ENCODE measurements at places on chromosomes 6 and 20.

- no peak for DNase-seq
Measured at GRCh38 chr20:38307371-38308046, 3.6 kb downstream of the BPI start.

GRCh38 chr6:98039904-98040607 lies 757.0 kb upstream of the MMS22L start:
- DNase-seq, result no peak

DNA sequence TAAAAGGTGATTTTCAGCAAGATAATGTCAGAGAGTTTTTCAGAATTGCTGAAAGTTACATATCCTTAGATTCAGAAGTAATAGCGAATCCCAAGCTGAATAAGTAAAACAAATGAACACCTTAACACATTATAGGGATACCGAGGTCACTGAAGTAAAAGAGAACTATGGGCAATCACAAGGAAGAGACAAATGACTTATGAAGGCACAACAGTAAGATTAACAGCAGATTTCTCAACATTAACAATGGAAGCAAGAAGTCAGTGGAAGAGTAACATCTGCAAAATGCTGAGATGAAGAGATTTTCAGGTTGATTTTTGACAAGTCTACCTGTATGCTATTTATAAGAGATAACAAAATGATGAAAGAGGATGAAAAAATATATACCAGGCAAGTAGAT lies 86.1 kb upstream of the EZR start:
- DNase-seq, result no peak

- no peak for DNase-seq
Measured at GRCh38 chr6:153980171-153980570, 58.9 kb upstream of the OPRM1 start.

GRCh38 chr6:89873721-89874120 lies 20.5 kb upstream of the GJA10 start:
- DNase-seq, result no peak

DNA sequence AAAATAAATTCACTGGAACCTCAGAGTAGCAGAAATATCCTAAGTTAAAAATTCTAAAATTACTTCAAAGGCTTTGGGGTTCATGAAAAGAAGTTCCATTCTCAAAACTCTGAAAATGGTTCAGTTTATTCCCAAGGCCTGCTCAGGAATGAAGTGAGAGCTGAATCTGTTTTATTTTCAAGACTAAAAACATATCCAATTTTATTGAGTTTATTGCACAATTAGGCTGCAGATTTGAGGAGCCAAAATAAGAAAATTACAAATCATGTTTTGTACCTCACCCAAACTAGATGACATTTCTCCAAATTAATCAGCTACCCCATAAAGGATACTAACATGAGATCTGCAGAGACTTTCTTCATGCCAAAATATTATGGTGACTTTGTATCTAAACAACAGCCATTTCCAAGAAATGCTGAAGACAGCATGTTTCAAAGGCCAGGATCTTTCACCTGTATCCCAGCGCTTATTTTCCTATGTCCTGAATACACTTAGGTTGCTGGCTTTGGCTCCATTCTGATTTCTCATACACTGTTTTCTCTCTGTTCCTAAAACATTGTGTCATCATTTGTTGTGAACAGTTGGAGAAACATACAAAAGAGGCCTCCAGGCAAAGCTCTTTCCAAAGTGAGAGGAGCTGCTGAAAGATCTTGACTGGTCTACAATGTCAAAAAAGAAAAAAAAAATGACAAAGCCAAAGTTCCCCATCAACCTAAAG lies 85.7 kb upstream of the F13A1 start:
- no peak for DNase-seq

GRCh38 chr6:29728875-29729270 lies 5.6 kb downstream of the HLA-F start:
- no peak for DNase-seq

DNA sequence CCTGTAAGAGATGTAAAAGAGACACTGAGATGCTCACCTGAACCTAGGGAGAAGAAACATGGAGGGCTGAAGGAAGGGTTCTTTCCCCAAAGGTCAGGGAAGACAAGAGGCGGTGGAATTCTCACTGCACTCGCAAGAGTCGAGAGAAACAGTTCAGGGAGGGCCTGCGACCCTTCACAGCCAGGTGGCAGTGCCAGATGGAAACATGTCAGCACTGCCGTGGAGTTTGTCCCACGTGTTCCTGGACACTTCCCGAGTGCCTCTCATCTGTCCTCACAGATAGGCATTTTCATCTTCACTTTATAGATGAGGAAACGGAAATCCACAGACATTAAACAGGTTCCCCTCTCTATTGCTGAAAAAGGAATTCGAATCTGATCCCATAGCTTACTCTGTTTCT lies 70.4 kb upstream of the SYNJ2 start:
- no peak for DNase-seq

DNA sequence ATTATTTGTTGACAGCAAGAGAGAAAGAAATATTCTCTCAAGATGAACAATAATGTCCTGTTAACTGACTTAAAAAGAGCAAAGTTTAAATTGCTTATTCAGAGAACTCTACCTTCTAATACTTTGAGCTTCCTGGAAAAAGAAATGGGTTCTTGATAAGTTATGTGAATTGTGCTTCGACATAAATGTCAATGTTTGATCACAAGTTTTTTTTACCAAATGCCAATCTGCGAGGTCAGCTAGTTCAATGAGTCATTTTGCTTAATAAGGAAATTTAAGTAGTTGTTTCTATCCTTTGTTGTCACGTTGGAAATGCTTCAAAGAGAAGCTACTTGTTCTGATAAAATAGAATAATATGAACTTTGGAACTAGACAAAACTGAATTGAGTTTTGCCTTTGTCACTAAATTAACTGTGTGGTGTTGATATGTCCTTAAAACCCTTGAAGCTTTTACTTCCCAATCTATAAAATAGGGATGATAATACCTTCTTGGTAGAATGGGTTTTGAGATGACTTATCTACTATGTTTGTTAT lies 642.1 kb upstream of the FLRT3 start:
- DNase-seq, result no peak

DNA sequence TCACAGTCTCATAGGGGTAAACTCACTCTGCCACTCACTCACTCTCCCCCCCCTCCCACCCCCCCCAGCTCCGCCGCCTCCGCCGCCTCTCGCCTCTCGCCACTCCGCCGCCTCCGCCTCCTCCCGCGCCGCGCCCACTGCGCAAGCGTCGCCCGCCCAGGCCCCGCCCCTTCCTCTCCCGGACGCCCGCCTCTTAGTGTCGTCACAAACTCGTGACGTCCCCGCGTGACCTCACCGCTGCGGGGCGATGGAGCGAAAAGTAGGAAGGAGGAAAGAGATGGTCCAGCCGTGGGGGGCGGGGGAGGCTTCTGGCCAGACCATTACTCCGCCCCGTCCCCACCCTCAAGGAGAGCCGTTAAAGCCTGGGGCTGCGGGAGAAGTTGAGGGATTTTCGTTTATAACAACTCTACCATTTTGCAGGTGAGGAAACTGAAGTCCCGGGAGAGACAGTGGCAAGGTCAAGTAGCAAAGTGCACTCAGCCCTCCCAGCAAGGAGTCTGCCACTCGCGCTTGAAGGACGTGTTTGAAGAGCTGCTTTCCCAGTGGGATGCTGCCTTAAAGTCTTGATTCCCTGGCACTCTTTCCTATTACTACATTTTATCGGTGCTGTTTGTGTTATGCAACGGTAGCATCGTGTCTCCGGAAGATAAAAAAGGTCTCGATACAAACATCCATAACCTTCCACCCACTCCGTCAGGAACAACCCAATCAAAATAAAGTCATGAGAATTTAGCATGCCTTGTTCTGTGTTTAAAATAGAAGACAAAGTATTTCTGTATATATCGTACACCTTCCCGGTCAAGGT lies at the start of gene ILRUN:
TSS of gene ILRUN (minus strand) at position 29 of the 805 bp plus-strand sequence. CDS start 164 bp downstream, outside the sequence.
- DNase-seq, result peak; percentile 91

GRCh38 chr20:32559205-32559752 lies 25.9 kb downstream of the NOL4L start:
- DNase-seq, result no peak

GRCh38 chr20:49214571-49214970 lies 4.6 kb upstream of the DDX27 start:
- no peak for DNase-seq

DNA sequence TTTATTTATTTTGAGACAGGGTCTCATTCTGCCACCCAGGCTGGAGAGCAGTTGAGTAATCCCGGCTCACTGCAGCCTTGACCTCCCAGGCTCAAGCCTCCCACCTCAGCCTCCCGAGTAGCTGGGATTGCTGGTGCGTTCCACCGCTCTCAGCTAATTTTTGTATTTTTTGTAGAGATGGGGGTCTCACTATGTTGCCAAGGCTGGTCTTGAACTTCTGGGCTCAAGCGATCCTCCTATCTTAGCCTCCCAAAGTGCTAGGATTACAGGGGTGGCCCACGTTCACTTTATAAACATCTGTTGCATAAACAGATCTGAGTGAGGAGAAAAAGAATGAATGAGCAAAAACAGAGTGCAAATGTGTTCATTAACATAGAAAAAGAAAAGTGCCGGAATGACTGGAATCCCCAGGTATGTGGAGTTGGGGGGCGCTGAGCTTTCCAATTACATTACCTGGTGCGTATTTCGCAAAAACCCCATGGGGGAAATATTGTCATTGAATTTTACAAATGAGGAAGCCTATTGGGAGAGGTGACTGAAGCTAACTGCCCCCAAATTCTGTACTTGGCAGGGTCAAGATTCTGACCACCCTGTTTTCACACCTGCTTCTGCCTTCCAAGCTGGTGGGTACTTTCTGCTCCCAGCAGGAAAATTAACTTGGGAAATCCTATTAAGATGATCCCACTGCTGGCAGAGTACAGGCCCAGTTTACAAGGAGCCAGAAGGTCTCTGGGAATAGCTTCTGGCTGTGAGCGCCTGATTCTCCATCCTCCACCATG lies 207.7 kb upstream of the JARID2 start:
- no peak for DNase-seq

- no peak for DNase-seq
Measured at GRCh38 chr20:4053071-4053919, 37.9 kb upstream of the RNF24 start.

DNA sequence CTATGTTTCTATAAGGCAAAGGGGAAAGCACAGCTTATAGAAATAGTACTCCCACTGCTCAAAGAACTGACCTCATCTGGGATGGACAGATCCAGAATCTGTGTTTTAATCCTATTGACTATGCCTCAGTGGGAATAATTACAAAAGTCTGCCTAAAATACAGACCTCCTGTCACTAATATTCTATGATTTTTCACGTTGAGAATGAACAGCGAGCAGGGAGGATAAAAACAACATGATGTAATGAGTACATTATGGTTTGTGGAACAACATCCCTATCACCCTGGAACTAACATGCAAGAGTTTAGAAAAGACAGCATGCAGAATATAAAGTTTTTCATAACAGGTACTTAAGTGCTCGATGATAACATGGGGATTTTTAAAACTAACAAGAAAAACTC lies 53.9 kb downstream of the EPHA7 start:
- DNase-seq, result no peak

- DNase-seq, result no peak
Measured at GRCh38 chr6:13396241-13396792, 68.0 kb upstream of the TBC1D7 start.

DNA sequence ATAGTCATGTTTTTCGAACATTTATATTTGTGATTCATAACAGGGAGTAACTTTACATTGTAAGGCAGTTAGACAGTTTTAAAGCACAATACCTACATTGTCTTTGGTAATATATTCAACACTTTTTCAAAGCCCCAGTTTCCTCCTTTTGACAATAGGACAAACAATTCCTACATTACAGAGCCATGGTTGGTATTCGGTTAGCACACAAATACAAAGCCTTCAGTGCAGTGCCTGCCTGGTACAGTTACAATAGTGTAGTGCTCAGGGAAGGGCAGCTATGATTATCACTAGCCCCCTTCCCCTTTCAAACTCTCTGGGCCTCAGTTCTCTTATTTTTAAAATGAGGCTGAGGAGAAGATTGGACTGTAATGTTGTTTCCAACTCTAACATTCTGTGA lies 207.8 kb downstream of the TPBG start:
- no peak for DNase-seq

GRCh38 chr6:96878143-96878542 lies 19.5 kb downstream of the NDUFAF4 start:
- no peak for DNase-seq

DNA sequence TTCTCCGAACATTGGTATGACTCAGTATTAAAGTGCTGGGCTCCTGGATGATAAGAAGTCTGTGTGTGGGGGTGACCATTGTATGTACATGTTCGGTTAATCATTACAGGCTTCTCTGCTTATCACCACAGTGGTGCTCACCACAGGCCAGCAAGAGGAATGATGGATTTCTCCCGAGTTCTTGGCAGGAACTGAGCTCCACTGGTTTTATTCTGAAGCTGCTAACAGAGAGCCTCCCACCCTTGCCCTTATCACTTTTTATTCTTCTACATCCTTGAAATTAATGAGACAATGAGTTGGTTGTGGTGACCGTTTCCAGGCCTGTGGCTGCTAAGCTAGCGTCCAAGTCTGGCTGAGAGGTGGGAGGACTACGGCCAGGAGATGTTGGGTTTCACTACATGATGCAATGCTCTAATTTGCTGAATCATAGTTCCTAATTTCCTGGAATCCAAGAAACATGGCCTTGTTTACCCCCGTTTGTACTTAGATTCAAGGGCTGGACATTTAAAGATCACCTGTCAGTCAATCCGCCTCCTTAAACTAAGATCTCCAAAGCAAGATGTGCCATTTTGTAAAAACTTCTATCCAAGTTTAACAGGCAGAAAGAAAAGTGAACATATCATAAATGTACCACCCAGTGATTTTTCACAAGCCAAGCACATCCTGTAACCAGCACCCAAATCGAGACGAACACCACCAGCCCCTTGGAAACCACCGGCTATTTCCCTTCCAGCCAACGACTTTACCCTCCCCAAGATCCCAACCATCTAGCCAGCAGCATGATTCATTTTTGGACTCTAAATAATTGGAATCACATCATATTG lies 172.5 kb downstream of the FOXA2 start:
- DNase-seq, result no peak

- no peak for DNase-seq
Measured at GRCh38 chr20:50251992-50252511, 61.4 kb downstream of the CEBPB start.

GRCh38 chr20:58313396-58313795 lies 3.9 kb downstream of the RAB22A start:
- no peak for DNase-seq

DNA sequence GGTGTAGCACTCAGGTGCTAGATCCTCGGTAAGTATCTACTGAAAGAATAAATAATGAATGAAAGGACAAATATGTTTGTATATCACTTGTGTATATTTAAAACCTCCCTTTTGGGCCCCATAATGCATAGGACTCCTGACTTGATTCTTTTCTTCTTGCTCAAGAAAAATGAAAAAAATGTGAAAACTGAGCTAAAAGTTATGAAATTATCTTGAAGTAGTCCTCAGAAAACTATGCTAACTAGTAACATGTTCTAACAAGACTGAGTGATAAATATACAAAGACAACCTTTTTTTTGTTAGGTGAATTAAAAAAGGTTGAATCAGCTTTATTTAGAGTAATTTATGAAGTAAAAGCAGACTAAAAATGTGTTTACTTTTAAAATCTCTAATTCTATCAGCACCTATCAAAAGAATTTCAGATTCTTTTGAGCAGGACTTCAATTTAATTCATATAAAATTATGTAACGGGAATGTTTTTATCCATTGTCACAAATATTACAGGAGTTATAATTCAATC lies 247.8 kb upstream of the JAG1 start:
- DNase-seq, result no peak

Measured in activated T-helper 2 cell treated with anti-CD3 and anti-CD28 coated beads, Interferon-gamma antibody, Interleukin-2, Interleukin-4, amounts not matched to agents 10 μg/mL and 5 μg/mL and 100 μg/mL, durations not matched to agents 14 hours and 24 hours and 36 hours (primary cell).